ENCODE measurements at places on chromosomes 1 and 21.

GRCh38 chr1:20474333-20474975 is 11.6 kb downstream of the CAMK2N1 start:
- no peak for DNase-seq

GRCh38 chr1:192737306-192737705 is 71.5 kb upstream of the RGS2 start:
- no peak for DNase-seq

DNA sequence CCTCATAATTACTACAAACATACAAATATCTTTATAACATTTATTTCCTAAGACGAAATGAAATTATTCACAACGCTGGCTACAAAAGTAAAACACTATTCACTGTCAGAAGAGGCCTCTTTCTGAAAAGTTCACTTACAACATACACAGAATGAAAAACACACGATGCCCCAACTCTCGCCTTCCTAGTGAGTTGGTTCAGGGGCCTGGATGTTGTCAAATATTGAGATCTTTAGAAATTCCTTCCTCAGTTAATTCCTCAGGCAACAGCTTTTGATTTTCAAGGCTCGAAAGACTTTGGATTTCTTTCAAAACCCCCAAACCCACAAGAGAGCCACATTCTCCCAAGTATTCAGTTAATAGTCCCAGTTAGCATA is 14.2 kb upstream of the KCNE1 start:
- DNase-seq = no peak

DNA sequence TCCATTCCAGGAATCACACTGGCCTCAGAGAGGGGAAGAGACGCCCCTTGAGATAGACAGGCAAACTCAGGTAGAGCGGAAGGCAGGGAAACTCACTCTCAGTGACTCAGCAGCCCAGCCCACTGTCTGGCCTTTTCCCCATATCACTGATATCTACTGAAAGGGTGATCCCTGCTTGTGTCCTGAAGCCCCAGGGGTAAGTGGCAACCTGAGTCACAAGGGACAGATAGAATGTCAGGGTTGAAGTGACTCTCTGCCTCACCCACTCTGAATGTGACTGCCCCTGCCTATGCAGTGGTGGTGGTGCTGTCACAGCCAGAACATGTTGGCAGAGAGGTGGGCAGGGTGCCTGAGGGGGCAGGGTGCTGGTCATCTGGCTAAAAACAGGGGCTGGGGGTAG is 157.5 kb upstream of the FGGY start:
- no peak for DNase-seq

- DNase-seq = no peak
These were observed 55.9 kb downstream of the DISP3 start for GRCh38 chr1:11534846-11535245.
